ENCODE measurements at places on chromosomes 6 and 20.

GRCh38 chr6:10534419-10534762 is 13.2 kb downstream of the GCNT2 start:
- DNase-seq: no peak

- no peak for DNase-seq
Observed at GRCh38 chr6:5121956-5122355, 36.8 kb downstream of the PPP1R3G start.

GRCh38 chr6:4459032-4459431 is 317.2 kb upstream of the CDYL start:
- no peak for DNase-seq

DNA sequence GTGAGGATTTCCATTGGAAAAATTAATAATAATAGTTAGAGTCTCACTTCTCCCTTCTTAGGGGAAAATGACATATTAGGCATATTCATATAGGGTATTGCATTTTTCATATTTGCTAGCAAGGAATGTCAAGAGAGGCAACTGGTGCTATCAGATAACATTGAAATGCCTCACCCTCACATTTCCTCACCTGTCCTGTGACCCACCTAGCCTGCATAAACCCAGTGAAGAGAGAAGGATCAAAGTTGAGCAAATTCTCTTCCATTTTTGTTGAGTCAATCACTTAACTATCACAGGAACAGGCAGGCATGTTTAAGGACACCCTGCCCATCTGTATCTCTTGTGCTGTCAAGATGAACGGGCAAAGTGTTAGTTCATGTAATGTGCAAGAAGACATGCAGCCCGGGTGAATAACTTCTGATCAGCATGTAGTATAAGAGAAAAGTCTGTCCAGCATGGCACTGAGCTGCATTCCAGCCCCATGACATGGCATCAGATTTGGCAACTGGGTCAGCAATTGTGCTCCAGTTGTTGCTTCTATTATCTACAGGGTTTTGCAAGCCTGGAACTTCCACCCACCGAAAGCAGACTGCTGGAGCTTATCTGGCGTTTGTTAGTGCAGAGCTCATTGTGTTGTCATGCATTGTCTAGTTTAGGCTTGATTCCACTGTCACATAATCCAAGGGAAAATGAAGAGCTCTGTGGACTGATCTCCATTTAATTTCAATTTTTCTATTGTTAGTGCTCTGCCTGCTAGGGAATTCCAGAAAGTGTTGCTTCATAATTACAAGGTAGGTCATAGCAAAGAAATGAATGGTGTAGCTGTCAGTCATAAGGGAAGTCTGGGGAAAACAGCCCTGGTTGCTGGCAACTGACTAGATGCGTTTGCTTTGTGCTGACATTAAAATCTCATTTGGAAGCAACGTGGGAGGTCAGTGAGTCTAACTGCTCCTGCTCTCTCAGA is 138.4 kb upstream of the TNFAIP3 start:
- DNase-seq: no peak

- no peak for DNase-seq
Observed at GRCh38 chr20:51910321-51911050, 108.2 kb upstream of the SALL4 start.

DNA sequence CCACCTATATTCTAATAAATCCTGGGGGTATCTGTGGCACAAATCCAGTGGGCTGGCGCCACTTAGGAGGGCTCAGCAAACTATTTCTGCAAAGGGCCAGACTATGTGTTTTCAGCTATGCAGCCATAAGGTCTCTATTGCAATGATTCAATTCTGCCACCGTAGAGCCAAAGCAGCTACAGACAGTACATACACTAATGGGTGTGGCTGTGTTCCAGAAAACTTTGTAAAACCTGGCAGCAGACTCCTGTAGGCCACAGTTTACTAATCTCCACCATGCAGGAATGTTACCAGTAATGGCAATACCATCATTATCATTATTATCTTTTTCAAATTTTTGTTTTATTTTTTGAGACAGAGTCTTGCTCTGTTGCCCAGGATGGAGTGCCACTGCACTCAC is 65.7 kb downstream of the SULF2 start:
- DNase-seq: no peak

- DNase-seq: peak; percentile 85
Observed at GRCh38 chr6:134640975-134641429, 308.9 kb downstream of the ALDH8A1 start.

- no peak for DNase-seq
Observed at GRCh38 chr20:8209061-8209460, 77.0 kb downstream of the PLCB1 start.

GRCh38 chr6:96934087-96934486 is 9.6 kb downstream of the KLHL32 start:
- no peak for DNase-seq

DNA sequence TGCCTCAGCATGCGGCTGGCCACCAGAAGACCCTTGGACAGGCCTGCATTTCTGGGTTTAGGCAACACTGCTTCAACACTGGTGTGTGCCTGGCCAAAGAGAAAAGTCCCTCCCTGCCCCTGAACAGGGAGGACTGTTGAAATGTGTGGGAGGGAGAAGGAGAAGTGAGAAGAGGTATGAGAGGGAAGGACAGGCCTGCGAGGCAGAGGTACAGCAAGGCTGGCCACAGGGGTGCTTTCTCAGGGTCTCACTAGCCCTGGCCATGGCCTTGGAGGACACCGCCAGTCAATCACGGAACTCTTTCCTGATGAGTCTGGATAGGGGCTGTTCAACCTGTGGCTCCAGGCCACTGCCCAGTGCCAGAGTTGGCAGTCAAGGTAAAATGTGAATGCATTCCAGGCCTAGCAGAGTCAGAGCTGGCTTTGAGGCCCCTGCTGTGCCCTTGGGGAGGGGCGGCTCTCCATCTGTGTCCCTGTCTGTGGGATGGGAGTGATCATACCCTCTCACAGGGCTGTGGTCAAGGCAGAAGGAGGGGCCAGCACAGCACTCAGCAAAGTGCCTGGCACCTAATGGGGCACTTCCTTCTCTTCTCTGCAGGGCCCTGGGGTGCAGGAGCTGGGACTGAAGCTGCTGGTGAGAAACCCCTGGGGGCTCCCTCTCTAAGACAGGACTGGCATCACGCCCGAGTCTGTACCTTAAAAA is 43.2 kb upstream of the CDH22 start:
- no peak for DNase-seq

GRCh38 chr20:48132834-48133233 is 347.6 kb upstream of the SULF2 start:
- no peak for DNase-seq

DNA sequence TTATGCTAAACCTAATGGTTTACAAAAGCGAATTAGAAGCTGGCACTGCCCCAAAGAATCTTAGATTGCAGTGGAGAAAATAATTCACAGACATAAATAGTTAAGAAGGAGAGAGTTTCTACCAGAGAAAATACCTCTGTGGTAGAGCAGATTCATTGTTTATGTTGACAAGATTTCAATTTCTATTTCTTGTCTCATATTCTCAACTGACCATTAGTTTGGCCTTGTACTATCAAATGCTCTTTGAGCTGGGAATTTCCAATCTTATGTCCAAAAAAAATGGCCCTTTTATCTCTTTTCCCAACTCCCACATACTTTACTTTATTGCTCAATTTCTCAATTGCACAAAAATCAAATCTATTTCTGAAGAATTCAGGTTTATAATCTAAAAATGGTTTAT is 804.1 kb upstream of the CITED2 start:
- DNase-seq: no peak

DNA sequence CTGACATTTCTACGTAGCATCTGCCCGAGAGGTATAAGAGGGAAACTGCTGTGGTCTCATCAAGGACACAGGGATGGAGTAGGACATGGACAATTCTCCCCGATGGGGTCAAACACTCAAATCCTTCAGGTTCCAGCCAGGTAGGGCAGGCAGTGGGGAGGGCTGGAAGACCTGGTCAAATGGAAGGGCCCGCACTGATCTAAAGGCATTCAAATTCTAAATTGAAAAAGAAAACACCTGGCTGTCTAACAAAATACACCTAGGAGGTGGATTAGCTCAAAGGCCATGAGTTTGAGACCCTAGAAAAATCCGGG is 8.2 kb downstream of the DUSP15 start:
- no peak for DNase-seq

GRCh38 chr6:90368601-90369000 is 72.0 kb upstream of the BACH2 start:
- no peak for DNase-seq

DNA sequence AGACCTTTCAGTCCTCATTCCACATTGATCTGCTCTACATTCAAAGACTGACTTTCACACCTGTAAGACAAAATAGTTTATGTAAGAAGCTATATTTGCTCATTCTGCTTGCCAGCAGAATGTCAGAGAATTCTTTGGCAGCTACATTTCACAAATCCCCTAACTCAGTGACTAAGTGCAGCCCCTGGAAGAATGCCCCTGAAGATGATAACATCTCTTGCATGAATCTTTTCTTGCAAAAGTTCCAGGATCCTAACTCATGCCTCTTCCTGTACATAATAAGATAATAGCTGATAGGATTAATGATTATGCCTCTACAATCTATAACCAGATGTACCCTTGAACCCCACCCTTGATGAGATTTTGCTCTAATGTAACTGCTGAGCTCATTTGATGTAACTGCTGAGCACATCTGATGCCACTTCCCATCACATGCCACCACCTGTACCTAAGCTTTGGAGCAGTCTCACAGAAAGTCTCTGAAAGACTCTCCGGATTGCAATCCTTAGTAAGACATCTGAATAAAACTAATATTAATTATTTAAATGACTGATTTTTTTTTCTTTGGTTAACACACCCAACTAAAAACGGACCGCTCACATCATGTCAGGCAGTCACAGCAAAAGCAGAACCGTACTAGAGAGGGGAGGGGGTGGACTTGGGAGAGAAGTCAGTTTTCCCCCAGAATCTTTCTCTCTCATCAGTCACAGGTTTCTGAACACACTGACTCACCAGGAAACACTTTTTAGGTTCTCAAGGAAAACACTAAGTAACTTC is 684 bp upstream of the DNAH8 start:
- no peak for DNase-seq

DNA sequence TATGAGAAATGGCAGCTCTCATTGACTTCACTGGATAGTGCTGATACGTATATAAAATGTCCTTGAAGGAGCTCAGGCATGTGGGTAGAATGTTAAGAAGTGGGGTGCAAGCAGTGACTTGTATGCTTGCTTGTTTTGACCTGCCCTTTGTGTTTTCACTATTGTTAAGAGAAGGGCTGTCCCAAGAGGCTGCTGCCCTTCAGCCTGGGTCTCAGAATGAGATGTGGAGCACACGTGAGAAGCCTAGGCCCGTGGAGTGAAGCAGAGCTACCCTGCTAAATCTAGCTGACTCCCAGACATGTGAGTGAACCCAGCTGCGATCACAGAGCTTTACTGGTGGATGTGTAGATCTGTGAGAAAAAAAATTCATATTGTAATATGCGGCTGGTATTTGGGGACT is 305.3 kb upstream of the RGS17 start:
- DNase-seq: no peak

DNA sequence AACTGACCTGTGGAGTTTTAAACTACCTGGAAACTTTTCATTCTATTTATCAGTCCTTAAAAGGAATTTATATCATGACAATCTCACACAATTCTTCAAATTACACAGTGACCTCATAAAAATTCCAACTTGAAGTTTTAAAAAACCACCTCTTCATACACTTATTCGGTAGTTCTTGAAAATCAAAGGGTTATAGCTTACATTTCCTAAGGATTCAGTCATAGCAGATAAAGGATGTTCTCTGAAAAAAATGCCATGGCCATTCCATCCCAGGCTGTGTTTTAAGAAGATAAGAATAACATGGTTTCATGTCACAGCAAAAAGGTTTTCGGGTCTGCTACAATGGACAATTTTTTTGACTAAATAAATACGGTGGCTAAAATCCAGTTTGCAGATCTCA is 41.2 kb downstream of the GOPC start:
- no peak for DNase-seq

DNA sequence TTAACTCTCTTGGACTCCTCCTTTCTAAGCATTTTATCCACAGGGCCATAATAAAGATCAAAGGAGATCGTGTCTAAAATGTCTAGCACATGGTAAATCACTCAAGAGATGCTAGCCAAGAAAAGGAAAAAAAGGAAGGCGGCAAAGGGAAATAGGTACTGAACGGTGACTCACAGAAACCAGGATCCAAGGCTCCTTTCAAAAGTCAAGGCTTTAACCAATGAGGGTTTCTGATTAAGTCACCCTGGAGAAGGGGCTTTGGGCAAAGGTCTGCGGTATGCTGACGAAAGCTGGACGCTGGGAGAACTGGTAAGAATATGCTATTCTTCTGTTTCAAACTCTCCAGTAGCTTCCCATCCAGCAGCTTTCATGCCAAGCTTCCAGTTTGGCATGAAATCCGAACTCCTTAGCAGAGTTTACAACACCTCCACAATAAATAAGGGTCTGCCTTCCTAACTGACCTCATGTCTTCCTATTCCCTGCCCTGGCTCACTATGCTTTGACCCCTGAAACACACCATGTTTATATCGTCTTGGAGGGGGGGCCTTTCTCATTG is 1.0 kb downstream of the TOMM34 start:
- no peak for DNase-seq

- no peak for DNase-seq
Observed at GRCh38 chr6:25173951-25174474, 105.2 kb upstream of the CARMIL1 start.

DNA sequence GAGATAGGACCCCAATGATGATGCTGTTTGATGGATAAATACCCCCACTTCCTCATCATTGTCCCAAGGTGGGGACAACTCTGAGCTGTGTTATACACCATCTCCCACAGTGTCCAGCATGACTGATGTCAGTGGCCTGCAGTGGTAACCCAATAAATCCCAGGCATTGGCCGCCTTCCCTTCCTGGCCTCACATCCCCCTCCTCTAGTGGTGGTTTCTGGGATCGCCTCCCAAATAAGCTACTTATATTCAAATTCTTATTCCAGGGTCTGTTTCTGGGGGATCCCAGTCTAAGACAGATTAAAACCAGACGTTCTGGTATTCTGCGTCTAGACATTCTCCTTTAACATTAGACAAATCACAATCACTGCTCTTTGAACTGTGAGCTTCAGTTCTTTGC is 90.6 kb downstream of the SCP2D1 start:
- DNase-seq: no peak

DNA sequence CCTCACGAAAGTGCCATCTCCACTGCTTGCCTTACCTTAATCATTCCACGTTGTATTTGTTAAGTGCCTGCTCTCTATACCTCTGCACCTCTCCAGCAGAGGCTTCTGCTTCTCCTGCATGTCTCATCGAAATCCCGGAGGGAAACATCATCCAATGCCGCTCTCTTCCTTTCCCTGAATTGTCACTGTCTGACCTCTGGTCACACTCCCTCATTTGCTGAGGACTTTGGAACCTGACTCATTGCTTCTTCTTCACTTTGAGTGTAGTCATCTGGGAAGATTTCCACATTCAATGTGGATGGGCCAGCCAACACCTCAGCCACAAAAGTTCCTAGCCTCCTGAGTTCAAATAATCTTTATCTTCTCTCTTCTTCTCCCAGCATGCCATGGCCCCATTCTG is 78.9 kb upstream of the BEND6 start:
- no peak for DNase-seq

- no peak for DNase-seq
Observed at GRCh38 chr6:57303931-57304681, 13.3 kb upstream of the PRIM2 start.

DNA sequence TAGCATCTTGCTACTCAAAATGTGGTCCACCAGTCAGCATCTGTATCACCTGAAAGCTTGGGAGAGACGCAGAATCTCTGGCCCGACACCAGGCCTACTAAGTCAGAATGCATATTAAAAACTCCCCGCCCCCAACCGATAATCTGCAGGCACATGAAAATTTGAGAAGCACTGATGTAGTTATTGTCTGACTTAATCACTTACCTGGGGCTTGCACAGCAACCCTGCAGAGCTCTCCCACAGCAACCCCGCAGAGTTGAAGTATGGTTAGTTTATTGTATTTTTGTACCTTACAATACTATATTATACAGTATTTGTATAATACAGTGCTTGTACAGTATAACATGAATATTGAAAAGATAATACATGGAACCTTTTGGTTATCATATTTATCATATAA is 53.7 kb downstream of the KLHL31 start:
- DNase-seq: no peak
